ENCODE measurements at places on chromosomes 16 and 17.
A peak's percentile ranks its signal among the peaks of the same experiment; 100 is the strongest.

DNA sequence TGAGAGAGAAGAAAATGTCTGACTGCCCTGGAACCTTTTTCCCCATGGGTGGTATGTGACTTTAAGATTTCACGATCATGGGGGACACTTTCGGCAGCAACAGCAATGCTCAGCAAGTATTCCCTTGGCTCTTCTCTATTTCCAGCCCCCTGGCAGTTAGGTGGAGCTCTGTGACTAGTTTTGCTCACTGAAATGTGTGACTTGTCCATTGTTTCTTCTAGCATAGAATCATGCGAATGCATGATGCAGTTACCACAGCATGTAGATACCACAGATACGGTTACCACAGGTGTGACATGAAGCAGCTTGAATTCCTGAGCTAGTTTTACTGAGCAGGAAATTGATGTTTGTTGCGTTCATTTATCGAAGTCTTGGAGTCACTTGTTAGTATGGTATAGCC is 1034.5 kb upstream of the EEF2KMT start:
- no peak for DNase-seq

DNA sequence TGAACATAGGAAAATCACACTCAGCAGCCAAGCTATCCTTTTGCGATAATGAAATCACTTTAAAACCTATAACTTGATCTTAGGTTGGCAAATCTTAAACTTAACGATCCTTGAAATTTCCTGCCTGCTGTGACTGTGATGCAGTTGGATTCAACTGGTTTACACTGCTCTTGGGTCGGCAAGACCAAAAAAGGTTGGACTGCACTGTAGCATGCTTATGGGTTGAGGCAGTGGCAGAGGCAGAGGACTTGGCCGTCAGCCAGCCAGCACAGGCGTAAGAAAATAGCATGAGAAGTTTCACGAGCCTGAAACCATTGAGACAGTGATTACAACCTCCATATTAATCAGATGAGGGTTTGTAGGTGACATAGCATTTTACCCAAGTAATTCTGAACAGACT is 21.4 kb downstream of the WSB1 start:
- no peak for DNase-seq

DNA sequence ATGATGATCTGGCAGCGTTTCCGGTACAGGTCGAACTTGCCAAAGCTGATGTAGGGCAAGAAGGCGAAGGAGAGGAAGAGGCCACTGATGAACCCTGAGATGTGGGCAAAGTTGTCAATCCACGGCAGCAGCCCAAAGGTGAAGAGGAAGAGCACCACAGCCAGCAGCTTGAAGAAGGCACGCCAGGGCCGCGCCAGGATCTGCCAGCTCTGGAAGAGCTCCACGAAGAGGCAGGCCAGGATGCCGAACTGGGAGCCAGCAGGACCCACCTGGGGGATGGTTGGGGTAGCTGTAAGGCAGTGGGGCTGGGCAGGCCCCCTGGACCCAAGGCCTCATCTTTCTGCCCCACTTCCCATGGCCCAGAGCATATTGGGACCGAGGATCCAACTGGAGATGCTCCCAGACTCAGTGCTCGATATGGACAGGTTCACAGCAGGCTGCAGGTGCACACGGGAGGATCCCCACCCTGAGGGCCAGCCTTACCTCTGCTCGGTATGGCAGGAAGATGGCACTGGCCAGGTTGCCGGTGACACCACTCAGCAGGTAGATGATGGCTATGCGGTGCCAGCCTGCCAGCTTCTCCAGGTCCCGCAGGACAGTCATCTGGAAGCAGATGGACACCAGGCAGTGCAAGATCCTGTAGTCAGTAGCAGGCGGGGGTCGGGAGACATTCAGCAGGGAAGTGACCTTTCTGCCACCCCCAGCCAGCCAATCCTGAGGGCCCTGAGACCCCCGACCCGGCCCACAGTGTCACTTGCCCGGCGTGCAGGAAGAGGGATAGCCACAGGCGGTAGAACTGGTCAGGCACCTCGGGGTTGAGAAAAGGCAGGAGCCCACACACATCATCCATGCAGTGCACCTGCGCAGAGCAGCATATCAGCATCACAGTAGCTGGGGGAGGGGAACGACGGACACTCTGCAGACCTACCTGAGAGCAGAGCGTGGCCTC is 5.1 kb downstream of the SNRNP25 start:
- DNase-seq: no peak

- DNase-seq: peak; percentile 79
Measured at GRCh38 chr16:14202697-14203096, 131.6 kb downstream of the MRTFB start.

- no peak for DNase-seq
Measured at GRCh38 chr16:81994485-81994884, 16.8 kb downstream of the SDR42E1 start.
